ENCODE measurements at places on chromosomes 7 and 10.
A peak's percentile ranks its signal among the peaks of the same experiment; 100 is the strongest.

DNA sequence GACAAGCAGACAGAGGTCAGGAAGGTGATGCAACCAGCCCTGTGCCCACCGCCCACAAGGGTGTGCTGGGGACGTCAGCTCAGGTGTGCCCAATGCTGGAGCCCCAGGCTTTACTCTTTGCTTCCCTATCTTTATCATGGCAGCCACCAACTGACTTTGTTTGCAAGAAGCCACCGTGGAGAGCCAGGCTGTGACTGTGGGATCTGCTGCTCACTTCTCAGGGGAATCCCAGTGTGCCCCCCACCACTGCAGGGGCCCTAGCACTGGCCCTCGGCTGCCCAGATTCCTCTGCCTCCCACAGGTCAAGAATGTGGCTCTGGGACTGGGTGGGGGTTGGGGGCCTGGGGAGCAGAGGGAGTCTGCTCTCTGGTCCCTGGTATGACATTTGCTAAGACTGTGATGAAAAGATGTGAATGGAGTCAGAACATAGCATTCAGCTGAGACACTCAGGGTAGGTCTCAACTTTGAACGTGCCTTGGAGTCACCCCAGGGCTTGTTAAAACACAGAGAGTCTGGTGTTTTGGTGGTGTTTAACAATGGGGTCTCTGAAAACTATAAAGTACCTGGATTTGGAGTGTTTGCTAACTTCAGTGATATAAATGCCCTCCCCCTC, 47.3 kb downstream of the ARHGAP22 start:
- DNase-seq, result no peak

DNA sequence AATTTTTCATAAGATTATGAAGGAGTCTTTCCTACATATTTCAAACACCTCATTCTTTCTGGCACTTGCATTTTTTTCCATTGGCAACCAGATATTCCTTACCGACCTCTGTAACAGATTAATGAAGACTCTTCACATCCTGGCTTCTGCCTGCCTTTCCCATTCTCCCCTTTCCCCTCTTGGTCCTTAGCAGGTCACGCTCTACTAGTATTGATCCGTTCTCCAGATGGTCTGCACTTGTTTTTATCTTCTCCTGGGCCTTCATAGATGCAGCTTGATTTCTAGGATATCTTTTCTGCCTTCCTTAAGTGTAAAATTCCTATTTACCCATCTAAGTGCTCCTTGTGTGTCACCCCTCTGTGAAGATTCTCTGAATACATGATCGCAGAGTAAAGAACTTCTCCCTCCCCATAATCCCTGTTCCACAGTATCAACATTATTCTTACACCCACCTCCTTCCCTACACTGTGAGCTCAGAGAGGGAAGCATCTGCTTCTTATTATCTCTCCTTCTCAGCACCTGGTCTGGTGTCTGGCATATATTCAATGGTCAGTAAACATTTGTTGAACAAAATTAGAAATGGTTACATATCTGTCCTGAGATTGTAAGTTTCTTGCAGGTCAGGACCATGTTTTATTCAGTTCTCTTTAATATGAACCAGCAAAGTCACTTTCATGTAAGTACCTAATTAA, 654.2 kb downstream of the REEP3 start:
- DNase-seq, result no peak

- no peak for DNase-seq
Observed at GRCh38 chr10:124494046-124494807, 32.6 kb downstream of the LHPP start.

DNA sequence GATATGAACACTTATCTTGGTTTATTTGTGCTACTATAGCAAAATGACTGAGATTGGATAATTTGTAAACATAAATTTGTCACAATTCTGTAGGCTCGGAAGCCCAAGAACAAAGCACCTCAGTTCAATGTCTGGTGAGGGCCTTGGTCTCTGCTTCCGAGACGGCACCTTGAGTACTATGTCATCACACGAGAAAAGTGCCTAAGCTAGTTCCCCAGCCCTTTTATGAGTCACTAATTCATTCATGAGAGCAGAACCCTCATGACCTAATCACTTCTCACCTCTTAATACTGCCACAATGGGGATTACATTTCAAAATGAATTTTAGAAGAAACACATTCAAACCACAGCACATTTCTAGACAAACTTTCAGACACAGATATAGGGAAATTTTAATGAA, 52.0 kb upstream of the PRSS1 start:
- DNase-seq, result no peak

- DNase-seq, result no peak
Observed at GRCh38 chr10:109412353-109412752, 511.0 kb downstream of the XPNPEP1 start.

DNA sequence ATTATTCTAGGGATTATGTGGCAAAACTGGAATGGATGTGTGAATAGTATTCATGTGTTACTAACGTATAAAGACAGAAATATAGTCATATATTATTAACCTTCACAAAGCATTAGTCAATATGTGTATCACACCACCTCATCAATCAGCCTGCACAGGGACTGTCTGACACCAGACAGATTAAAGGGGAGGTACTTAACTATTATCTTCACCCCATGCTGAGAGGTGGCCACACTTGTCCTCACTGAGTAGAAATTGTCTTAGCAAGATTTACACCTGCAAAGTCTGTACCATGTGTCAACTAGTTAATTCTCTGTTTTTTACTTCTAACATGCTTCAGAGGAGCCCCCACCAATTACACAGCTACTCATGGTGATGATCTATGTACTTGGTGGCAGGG, 146.3 kb upstream of the LRGUK start:
- no peak for DNase-seq

GRCh38 chr10:2529945-2530344, 537.4 kb upstream of the PFKP start:
- DNase-seq, result no peak

GRCh38 chr7:84502239-84502638, 307.6 kb upstream of the SEMA3A start:
- DNase-seq, result no peak

DNA sequence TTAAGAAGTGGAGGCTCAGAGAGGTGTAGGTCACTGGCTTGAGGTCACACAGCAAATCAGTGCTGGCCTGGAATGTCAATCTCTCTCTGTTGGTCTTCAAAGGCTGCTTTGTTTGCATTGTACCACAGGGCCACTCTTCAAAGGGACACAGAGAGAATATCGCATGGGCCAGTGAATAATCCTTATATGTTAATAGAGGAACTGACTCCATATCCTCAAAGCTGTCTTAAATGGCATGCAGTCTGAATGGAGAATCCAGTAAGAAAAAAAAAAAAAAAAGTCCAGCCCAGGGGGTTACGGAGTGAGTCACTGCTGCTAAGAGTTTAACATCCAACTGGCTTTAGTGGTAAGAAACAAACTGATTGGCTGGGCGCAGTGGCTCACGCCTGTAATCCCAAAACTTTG, 54.1 kb downstream of the NRAP start:
- no peak for DNase-seq

GRCh38 chr7:148084138-148084537, 506.4 kb upstream of the C7orf33 start:
- peak; percentile 55 for DNase-seq

DNA sequence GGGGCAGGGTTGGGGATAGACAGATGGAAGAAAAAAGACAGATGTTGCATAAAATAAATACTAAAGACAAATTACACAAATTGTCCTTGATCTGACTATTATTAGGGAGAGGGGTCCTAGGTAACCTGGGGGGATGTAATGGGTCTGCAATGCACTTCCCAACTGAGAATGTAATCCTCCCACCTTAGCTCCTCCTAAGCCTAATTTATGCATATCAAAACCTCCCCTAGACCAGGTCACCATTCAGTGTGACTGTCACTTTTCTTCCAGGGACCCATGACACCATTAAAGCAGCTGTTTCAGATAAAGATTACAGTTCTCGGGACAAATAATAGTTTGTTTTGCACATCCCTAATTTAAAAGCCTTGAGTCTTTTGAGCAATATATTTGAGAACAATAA, 133.9 kb upstream of the FEZF1 start:
- DNase-seq, result no peak

DNA sequence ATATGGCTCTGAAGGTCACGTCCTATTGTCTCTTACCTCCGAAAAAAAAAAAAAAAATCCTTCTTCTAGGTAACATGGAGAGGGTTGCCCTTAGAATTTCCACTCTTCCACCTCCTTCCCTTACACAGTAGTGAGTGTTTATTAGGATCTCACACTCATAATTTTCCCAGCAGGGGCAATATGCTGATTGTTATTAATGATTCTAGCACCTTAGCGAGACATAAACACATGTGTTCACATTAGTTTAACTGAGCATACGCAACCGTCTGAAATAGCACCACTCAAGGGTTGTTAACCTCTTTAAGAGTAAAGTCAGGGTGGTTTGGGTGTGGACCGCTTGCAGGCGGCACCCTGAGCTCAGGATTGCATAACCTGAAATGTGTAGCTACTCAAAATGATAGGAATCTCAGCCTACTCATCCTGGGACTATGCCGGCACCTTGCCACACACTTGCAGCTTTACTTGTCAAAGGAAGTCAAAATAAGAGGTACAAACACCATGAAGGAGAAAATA, 52.2 kb downstream of the CPEB3 start:
- DNase-seq, result peak; percentile 23

GRCh38 chr7:18803923-18804322, 308.4 kb downstream of the HDAC9 start:
- no peak for DNase-seq

DNA sequence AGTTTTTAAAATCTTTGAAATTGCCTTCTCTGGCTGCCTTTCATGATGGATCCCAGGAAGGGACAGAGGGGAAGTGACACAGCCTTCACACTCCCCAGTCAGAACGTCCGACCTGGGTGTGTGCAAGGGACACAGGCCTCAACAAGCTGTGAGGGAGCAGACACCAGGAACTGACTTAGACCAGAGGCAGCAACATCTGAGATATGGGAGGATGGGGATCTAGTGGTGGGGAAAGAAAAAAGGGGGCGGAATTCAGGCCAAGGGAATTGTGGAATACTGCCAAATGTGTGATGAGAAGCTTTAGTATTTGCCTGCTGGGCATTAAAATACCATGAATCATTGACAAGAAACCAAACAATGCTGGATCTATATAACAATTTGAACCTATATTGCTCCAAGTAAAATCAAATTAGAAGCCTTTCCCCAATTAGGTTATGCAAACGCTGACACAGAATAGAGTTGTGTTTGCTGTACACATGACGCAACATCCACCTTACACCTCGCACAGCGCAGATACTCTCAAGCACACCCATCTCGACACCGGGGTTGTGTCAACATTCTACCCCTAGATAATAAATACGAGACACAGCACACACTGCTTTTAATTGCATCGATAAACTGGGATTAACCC, 17.2 kb upstream of the MNX1 start:
- DNase-seq, result no peak

- DNase-seq, result no peak
Observed at GRCh38 chr7:117949232-117949631, 76.0 kb upstream of the CTTNBP2 start.

DNA sequence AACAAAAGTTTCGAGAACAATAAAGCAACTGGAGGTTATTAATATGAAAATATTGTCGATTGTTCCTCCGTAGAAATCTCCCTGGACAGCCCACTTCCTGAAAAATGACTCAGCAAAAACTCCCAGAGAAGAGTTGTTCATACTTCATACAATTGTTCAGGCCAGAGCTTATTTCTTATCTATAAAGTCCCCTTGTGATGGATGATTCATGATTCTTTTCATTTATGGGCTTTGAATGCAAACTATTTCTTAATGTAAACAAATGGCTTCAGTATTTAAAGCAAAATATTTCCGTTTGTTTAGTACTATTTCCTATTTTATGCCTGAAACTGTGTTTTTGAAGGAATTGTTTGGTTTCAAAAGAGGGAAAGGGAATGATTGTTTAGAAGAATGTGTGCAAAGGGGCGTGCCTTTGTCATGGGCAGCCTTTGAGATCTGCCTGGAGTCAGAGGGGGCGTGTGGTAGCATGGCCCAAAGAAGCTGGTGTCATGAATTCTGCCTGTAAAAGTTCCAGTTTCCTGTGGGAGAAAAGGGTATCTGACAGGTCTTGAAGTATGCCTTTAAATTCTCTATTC, 26.2 kb upstream of the EXOC6 start:
- no peak for DNase-seq

GRCh38 chr10:112649006-112649821, 202.2 kb downstream of the VTI1A start:
- no peak for DNase-seq

DNA sequence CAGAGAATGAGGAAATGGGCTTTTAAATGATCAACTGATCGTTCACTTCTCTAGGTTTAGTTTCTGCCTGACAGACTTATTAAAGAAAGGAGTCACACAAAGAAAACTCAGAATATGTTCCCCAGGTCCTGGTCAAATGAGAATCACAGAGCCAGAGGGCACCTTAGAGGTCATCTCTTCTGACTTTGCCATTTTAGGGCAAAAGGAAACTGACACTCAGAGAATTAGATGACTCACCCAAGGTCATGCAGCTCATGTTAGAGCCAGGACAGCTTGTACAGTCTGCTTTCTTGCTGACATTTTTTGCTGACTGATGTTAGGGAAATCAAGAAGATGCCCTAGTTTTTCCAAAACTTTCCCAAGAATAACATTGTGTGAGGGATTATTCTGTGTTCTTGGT, 312.7 kb upstream of the SP8 start:
- DNase-seq, result no peak

- no peak for DNase-seq
Observed at GRCh38 chr7:138204982-138205298, 128.7 kb downstream of the AKR1D1 start.

DNA sequence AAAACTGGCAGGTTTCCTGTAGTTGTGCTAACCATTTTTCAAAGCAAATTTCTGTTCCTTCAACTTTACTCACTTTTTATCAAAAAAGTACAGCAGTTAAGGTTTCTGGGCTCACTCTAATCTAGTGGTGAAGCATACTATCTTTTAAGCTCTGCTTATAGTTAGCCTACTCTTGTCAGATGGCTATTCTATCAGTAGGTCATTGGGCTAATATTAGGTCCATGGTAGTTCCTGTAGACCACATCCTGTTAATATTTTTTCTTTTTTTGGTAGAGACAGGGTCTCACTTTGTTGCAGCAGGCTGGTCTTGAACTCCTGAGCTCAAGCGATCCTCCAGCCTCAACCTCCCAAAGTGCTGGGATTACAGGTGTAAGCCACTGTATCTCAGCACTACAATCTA, 27.9 kb upstream of the NRCAM start:
- DNase-seq, result no peak

DNA sequence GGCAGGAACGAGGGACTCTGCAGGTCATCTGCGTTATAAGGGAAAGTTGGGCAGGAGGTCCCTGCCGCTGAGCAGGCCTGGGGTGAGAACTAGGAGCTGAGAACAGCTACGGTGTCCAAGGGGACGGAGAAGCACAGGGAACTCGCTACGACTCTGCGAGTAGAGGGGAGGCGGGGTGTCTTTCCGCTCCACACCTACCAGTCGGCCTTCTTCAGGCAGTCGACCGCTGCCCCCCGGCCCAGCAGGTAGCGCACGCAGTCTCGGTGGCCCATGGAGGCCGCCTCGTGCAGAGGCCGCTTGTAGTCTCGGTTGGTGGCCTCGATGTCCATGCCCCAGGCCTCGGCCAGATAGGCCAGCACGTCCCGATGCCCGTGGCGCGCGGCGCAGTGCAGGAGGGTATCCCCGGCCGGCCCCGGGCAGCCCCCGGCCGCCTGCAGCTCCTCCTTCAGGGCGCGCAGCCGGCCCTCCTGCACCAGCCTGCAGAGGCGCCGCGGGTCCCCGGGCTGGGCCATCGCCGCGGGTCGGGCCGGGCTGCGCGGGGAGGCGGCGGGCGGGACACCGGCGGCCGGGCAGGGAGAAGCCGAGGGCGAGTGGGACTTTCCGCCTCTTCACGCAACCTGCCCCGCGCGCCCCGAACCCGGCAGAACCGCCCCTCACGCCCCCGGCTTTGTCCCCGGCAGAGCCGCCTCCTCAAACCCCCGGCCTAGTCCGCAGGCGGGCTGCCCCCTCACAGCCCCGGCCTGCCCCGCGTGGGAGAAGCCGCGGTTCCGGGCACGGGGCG, 660 bp downstream of the ANKRD16 start:
- DNase-seq, result no peak
